ENCODE measurements at places on chromosomes 12 and 14.

DNA sequence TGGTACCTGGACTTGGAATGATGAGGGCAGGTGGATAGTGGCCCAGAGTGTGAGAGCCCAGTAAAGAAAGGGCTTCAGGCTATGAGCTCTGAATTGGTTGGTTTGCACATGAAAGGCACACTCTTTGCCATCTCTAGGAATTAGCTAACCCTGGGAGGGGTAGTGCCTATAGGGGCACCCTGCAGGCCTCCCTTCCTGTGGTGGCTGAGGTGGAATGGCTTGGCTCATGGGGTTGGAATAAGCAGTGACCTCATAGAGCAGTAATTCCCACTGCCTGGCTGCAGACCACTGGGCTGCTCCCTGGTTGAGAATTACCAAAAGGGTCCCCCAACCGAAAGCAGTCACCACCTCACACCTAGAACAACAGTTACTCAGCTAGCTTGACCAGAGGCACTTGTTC, 42.7 kb downstream of the ASCL4 start:
- DNase-seq = no peak

DNA sequence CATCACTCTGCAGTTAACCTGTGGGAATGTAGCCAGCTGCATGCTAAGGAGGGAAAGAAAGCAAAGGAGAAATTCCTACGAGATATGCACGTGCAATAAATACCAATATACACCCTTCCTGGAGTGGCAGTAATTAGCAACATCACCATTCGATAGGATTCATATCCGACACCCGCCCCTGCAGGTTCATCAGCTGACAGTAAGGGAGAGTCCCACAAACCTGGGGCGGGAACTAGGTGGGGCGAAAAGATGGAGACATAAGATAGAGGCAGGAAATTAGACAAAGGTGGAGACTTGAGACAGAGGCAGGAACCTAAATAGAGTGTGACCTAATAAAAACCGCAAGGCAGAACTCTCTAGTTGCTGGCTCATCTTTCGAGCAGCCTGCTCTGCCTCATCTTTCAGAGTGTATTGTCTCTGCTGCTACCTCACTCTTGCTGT, 51.6 kb downstream of the PLEKHG3 start:
- DNase-seq = peak; percentile 87

- no peak for DNase-seq
These were observed 186.7 kb upstream of the FKBP4 start for GRCh38 chr12:2607881-2608607.

DNA sequence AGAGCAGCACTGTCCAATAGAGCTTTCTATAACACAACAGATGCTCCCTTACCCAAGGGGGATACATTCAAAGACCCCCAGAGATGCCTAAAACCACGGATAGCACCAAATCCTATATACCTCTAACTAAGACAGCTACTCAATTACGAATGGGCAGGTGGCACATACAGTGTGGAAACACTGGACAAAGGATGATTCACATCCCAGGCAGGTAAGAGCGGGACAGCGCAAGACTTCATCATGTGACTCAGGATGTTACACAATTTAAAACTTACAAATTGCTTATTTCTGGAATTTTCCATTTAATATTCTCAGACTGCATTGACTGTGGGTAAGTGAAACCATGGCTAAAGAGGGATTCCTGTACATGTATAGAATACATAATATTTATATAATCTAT, 5.5 kb upstream of the HCFC2 start:
- no peak for DNase-seq

DNA sequence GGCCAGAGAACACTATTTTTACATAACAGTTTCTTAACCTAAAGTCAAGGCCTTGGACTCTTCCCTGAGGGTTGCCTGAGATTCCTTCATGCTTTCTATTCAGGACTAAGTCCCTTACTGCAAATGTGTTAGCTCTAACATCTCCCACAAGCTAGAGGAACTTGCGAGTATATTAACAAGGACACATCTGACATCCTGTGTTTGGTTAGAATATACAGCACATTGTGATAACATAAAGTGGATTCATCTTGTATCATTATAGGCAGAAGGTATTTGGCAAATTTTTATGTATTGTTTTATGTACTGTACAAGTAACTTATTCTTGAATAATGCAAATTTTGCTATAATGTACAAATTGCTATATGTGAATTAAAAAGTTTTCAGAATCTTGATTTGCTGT, 45.5 kb downstream of the SH2B3 start:
- no peak for DNase-seq

- DNase-seq = no peak
These were observed 111.4 kb downstream of the EPS8 start for GRCh38 chr12:15677726-15678201.

DNA sequence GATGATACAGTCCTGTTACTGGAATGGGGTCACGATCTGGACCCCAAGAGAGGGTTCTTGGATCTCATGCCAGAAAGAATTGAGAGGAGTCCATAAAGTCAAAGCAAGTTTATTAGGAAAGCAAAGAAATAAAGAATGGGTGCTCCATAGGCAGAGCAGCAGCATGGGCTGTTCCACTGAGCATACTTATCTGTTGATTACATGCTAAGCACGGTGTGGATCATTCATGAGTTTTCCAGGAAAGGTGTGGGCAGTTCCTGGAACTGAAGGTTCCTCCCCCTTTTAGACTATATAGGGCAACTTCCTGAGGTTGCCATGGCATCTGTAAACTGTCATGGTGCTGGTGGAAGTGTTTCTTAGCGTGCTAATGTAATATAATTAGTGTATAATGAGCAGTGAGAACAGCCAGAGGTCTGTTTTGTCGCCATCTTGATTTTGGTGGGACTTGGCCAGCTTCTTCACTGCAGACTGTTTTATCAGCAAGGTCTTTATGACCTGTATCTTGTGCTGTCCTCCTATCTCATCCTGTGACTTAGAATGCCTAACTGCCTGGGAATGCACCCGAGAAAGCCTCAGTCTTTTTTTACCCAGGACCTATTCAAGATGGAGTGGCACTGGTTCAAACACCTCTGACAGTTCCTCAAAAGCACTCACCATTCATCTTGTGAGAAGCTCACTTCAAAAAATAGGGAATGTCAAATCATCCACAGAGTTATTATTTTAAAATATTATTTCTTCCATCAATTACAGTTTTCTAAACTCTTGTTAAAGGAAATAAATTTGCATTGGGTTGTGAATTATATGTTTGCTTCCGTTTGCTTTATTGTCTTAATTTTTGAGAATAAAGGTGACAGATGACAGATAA, 1358.8 kb upstream of the TMEM132C start:
- DNase-seq = no peak

DNA sequence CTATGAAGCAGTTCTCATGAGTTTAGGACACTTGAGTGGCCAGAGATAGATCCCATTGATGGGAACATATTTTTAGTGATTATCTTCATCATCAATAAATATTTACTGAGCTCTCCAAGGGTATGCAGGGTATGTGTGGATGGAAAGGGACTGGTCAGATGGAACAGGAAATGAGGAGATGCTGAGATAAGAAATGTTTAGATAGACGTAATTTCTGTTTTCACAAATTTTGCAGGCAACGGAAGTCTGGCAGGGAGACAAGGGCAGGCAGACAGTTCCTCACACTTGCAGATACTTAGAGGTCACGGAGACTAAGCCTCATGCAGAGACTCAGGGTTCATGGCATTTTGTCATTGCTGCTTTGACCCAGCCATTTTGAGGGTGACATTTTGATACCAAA, 24.3 kb downstream of the BCL2L14 start:
- DNase-seq = no peak

All from T-helper 22 cell (primary cell).